ENCODE measurements at places on chromosomes 4 and X.

DNA sequence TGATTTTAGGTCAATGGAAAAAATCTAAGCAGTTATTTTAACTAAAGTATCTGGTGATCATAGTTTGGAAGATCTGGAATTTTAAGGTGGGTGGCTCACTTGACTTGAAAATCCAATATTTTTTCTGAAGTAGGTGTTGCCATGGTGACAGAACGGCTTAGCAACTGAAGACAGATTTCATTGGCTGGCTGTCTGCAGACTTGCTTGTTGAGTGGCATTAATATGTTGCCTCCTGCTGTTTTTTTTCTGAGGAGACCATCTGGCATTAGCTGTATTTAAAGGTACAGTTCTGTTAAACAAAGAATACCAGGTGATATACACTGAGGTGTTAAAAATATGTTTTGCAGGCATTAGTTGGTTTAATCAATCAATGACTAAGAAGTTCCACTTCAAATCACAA is 19.8 kb downstream of the CPE start:
- peak; percentile 69 for DNase-seq

DNA sequence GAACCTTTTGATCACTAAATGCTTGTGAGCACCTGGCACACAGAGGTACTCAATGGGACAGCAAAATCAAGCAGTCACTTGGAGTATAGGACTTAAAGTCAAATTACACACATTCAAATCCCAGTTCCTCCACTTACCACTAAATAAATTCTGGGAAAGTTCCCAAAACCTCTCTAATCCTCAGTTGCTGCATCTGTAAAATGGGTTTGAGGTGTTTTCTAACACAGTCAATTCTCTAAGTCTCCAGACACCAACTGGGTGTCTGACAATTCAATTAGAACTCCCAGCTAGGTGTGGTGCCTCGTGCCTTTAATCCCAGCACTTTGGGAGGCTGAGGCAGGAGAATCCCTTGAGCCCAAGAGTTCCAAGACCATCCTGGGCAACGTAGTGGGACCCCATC is 19.0 kb downstream of the QDPR start:
- no peak for DNase-seq

- DNase-seq: no peak
Observed at GRCh38 chr4:1105067-1105466, 8.3 kb downstream of the RNF212 start.

- no peak for DNase-seq
Observed at GRCh38 chr4:20590849-20591248, 109.4 kb upstream of the PACRGL start.

DNA sequence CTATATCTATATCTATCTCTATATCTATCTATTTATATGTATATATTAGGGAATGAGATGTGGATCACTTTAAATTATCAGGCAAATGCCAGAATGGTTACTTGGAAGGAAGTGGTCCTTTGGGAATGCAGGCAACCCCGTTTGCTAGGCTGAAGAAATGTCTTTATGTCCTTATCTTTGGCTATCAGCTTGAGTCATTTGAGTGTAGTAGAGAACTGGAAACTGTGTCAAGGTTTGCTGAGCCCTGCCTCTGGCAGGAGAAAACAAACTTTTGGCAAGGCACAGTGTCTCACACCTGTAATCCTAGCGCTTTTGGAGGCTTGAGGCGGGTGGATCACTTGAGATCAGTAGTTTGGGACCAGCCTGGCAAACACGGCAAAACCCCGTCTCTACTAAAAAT is 167.3 kb downstream of the ACTRT1 start:
- DNase-seq: no peak

DNA sequence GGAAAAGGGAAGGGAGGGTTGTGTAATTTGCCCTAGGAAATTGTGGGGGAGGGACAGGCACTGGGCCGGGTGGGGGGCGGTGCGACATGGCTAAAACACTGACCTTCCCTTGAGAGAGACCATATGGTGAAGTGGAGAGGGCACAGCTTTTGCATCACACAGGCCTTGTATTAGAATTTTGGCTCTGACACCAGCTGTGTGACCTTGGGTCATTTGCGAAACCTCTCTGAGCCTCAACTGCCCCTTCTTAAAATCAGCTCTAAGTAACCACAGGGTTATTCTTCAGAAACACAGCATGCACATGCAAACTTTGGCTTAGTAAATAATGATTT is 25.8 kb downstream of the PDGFRA start:
- DNase-seq: no peak

GRCh38 chrX:9227276-9227675 is 193.3 kb upstream of the FAM9B start:
- DNase-seq: no peak

- DNase-seq: no peak
Observed at GRCh38 chr4:176385601-176386000, 65.8 kb downstream of the SPCS3 start.

GRCh38 chrX:26783512-26784225 is 567.7 kb downstream of the MAGEB5 start:
- DNase-seq: peak; percentile 20

DNA sequence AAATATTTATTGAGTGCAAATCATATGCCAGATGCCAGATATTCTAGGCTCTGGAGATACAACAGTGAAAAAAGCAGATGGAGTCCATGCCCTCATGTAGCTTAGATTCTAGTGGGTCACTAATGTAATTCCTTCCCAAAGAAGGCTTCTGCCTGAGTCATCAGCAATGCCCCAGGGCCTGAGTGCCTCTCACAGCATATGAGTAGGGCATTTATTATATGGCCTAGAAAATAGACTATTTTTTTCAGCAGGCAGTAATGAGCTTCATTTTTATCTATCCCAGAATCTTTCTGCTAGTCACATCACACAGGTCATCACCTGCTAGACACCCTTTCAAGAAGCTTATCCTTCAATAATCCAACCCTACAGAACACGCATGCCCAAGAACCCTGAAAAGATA is 22.3 kb downstream of the TMEM31 start:
- no peak for DNase-seq

DNA sequence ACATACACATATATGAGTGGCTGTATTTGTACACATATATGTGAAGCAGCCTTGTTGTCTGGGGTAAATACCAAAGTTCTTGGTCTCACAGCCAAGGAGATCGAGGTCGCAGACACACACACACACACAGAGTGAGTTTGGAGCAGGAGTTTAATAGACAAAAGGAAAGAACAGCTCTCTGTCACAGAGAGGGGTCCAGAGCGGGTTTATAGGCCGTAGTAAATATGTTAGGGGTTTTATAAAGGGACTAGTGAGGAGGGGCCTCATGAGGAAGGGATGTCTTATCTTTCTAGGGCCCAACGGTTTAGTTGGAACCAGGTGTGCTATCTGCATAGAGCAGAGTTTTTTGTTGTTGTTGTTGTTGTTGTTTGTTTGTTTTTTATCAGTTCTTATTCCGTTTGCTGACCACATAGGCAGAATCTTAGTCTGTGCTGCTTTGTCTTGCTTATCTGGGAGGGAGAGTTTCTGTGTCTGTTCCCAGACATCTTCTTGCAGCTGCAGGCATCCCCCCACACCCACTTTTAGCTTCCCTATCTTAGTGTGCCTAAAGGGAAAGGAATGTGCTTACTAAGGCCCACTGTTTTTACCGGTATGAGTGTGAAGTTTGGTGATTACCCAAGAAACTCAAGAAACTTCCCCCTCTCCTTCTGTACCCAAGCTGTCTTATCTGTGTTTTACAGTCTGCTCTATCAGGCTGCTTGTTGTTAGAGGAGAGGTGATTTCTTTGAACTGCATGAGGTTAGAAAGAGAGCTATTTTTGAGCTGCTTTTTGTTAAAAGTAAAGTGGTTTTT is 91.9 kb downstream of the TENT5D start:
- DNase-seq: no peak

GRCh38 chr4:150327262-150327780 is 249.1 kb downstream of the DCLK2 start:
- DNase-seq: no peak

GRCh38 chr4:99264927-99265326 is 25.9 kb downstream of the ADH1A start:
- no peak for DNase-seq

DNA sequence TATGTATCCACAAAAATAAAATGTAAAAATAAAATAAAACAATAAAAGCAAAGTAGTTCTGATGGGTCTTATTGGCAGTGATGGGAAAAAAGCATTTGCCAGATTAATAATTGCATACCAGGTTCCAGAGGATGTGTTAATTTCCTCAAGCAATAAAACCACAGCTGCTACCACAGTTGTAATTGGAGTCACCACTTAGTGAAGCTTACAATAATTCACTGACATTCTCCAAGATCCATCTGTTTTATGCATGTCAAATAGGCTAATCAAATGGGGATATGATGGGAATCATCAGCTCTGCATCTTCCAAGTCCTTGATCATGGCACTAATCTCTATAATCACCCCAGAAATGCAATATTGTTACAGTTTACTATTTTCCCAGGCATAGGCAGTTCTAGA is 123.5 kb upstream of the EMCN start:
- no peak for DNase-seq

DNA sequence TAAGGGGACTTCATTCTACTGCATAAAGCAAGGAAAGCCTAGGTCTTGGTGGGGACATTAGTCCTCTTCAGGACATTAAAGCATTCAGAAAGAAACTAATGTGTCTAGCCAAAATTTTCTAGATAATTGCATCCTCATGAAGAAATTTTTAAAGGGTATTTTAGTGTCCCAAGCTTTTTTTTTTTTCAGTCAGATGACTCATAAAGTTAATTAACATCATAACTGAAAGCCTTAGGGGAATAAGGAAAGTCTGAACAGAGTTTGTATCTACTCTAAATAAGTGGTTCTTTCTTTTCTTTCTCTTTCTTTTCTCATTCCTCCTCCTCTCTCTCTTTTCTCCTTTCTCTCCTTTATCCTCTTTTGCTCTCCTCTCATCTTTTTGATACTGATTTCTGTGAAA is 202.4 kb downstream of the ADAMTS3 start:
- no peak for DNase-seq

GRCh38 chrX:23989689-23990088 is 37.3 kb downstream of the KLHL15 start:
- no peak for DNase-seq

- no peak for DNase-seq
Observed at GRCh38 chr4:87409420-87409939, 12.9 kb upstream of the NUDT9 start.

DNA sequence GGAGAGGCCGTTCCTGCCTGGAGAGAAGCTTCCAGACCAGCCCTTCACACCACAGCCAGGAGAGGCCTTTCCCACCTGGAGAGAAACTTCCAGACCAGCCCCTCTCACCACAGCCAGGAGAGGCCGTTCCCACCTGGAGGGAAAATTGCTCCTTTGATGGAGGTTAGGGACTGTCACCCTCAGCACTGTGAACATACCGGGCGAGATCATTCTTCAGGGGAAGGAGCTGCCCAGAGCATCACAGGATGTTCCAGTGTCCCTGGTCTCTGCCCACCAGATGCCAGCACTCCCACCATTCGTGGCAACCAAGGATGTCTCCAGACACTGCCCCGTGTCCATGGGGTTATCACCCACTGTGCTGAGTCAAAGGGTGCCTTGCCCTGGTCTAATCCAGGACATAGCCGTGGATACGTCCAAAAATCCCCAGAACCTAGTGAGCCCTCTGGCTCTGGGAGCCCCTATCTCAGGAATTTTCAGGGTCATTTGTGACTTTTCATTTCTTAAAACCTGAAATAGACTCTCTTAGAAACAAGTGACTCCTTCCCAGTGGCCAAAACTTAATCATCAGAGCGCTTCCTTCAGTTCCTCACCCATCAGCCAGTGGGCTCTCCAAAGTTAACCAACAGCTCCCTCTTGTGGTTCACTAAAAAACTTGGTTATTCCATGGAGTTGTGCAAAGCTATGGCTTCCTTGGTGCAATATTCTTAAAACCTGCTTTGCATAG is 80.2 kb downstream of the CRMP1 start:
- peak; percentile 70 for DNase-seq

DNA sequence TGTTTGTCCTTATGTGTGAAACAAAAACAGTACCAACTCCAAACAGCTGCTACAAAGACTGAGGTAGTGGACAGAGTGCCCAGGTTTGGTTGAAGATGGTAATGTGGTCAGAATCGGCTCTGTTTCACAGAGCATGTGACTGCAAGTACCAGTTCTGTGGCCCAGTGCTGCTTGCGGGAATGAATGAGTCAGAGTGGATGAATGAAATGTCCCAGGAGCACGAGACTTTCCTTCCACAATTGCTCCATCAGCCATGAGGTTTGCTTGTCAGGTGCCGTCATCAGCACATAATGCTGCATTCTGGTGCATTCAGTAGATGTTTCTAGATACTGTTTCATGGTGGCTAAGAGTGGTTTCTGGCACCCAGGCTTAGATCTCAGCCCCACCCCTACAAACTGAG is 84.2 kb downstream of the GPR143 start:
- DNase-seq: peak; percentile 48

GRCh38 chr4:40648742-40649281 is 19.1 kb upstream of the RBM47 start:
- DNase-seq: no peak

- DNase-seq: peak; percentile 67
Observed at GRCh38 chr4:103012060-103012459, 7.4 kb downstream of the SLC9B1 start.

GRCh38 chr4:152235718-152236117 is 300.2 kb downstream of the FBXW7 start:
- DNase-seq: no peak

DNA sequence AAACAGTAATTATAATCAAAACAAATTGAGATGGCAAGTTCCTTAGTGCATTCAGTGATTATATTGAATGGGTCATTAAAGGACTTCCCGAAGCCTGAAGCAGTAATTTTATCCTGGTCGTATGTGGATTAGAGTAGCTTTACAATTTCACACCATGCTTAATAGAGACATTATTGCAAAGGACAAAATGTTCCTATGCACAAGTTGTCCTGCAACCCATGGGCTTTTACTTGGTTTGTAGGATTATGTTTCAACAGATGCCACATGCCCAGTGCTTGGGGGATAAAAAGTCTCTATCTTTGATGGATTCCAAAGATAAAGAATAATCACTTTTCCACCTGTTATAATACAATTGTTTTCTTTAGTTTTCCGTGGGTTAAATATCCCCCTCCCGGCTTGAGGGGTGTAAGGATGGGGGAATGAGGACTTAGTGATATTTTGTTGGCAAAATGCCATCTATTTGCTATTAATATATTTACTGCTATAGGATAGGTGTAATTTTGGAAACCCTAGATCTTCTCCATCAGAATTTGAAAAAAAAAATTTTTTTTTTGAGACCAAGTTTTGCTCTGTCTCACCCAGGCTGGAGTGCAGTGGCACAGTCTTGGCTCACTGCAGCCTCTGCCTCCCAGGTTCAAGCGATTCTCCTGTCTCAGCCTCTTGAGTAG is 156.5 kb upstream of the ETNPPL start:
- DNase-seq: no peak

GRCh38 chr4:24265989-24266388 is 318.4 kb downstream of the DHX15 start:
- no peak for DNase-seq

DNA sequence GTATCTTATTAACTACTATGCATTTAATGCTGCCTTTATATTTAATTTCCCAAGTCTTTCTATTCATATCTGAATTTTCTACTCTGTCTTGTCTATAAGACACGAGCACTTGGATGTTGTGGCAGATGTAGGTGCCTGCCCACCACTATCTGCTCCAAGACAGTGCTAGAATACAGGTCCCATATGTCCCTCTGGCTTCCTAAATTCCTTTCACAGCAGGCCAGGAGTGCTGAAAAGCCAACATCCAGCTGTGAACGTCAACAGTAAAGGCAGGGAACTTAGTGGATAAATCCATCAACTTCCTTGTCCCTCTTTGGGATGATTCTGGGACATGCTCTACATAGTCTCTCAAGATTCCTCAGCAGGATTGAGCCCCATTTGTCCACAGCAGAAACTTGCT is 245.1 kb upstream of the ETNPPL start:
- DNase-seq: no peak

Measured in astrocyte of the spinal cord (primary cell).